SIG-M5 (cell line): ENCODE measurements at places on chromosomes 11 and 22.

DNA sequence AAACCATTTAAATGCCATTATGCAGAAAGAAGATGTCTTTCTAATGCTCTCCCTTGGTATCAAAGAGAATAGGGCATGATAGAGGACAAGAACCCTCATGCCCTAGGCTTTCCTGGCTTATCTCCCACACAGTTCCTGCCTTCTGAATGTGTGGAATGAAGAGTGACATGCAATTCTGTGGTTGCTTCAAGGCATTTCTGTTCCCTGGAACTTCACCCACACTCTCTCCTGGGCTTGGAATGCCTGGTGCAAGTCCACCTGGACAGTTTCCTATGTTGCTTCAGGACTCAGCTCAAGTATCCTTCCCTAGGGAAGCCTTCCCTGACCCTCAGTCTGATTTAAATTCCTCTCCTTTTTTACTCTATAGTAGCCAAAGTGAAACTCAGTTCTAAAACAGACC lies 53.8 kb upstream of the DRD2 start:
- no peak for DNase-seq

GRCh38 chr22:26601726-26602125 lies 11.8 kb upstream of the TPST2 start:
- no peak for DNase-seq

GRCh38 chr11:72589802-72590761 lies 84.1 kb downstream of the PDE2A start:
- DNase-seq: no peak

GRCh38 chr11:96373826-96374225 lies 15.9 kb downstream of the CCDC82 start:
- DNase-seq: no peak

- DNase-seq: no peak
Measured at GRCh38 chr11:27971171-27971570, 136.8 kb downstream of the KIF18A start.

GRCh38 chr22:38872831-38873248 lies 824 bp upstream of the CBX6 start:
- no peak for DNase-seq

DNA sequence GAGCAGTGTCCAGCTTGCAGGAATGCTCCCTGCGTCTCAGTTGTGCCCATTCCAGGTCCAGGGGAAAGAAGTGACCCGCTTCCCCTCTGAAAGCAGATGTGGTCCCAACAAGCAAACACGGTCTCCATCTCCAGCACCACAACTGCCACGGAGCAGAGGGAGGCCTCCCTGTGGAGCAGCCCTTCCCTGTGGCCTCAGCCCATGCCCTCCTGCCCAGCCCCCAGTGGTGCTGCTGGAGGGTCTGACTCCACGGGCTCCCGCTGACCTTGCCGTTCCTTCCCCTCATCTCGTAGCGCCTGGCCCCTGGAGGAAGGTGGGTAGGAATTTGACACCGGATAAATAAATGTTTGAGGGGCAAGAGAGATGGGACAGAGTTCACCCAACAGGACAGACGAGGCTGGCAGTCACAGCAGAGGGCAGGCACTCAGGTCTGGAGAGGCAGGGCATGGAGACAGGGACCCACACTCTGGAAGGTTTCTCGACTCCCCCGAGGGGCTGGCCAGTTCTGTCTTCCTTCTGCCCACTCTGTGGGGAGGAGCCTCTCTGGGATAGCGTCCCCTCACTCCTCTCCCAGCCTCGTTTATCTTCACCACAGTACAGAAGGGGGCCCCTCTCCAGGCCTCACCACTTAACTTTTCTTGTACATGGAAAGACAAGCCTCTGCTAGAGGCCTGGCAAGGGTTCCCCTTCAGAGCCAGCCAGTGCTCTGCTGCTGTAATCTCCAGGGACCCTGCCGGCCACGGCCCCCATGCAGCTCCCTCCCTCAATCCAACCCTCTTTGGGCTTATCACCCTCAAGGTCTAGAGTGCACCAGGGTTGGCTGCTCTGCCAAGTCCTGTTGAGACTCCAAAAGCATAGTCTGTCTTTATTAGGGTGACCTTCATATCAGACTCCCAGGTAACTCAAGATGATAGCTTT lies 7.5 kb upstream of the ST3GAL4 start:
- no peak for DNase-seq

- no peak for DNase-seq
Measured at GRCh38 chr22:46801826-46802607, 39.6 kb downstream of the TBC1D22A start.

DNA sequence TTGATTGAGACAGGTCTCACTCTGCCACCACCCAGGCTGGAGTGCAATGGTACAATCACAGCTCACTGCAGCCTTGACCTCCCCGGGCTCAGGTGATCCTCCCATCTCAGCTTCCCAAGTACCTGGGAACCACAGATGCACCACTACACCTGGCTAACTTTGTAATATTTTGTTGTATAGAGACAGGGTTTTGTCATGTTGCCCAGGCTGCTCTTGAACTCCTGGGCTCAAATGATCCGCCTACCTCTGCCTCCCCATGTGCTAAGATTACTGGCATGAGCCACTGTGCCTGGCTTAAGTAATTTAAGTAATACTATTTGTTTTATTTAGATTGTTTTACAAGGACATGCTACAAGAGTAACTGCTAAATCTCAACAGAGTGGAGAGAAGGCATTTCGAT lies 33.5 kb downstream of the ZNF143 start:
- DNase-seq: no peak

DNA sequence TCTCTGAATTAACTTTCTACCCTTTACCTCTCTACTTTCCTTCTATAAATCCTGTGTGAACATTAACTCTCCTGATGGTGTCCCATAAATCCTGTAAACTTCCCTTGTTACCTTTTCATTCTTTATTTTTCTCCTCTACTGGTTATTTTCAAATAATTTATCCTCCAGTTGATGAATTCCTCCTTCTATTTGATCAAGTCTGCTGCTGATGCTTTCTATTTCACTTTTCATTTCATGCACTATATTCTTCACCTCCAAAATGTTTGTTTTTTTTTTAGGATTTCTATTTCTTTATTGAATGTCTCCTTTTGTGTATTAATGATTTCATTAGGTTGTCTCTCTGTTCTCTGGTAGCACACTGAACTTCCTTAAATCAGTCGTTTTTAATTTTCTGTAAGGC lies 68.6 kb downstream of the KCNQ1OT1 start:
- DNase-seq: no peak

GRCh38 chr11:66768818-66769217 lies 39.8 kb upstream of the SPTBN2 start:
- no peak for DNase-seq

DNA sequence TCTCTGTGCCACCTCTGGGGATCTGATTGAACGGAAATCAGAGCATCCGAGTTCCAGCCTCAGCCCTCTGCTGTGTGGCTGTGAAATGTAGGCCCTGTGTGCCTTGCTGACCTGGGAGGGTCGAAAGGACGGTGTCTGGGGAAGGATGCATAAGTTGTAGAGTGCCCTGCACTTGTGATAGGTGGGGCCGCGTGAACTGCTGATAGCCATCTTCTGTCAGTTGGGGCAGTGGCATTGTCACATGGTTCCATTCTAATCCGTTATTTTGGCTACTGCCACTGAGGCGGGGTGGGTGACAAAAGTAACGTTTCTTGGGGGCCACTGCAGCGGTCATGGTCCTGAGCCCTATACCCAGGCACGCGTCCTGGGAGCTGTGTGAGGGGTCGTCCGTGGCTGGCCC lies 63.4 kb downstream of the LRP5 start:
- DNase-seq: no peak

DNA sequence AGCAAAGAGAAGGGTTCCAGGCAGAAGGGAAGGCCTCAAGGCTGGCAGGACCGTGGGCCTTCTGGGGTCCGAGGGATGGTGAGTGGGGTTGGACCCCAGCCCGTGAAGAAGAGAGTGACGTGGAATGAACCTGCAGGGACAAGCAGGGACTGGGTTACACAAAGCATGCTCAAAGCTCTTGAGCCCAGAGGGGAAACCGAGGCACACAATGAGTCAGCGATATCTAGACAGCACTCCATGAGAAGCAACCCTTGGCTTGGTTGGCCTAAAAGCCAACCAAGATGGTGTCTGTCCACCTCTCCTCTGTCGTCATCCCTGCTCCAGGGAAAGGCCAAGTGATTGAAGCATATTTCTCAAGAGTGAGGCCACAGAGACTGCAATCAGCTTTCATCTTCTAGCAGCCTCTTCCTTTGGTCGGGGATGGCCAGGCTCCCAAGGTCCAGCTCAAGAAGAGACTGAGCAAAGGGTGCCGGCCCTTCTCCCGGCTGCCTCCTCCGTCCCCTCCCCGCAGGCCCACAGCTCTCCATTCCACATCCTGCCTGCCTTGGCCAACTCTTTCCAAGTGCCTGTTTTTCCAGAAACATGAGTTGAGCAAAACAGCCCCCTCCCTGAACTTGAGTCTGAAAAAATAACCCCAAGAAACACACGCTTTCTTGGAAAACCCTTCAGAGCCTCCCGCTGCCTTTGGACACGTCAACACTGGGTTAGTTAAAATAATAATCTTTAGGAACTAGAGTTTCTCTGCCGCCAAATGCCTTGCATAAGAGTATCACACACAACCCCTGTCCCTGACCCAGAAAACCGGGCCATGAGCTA lies 556.6 kb downstream of the MIAT start:
- no peak for DNase-seq

DNA sequence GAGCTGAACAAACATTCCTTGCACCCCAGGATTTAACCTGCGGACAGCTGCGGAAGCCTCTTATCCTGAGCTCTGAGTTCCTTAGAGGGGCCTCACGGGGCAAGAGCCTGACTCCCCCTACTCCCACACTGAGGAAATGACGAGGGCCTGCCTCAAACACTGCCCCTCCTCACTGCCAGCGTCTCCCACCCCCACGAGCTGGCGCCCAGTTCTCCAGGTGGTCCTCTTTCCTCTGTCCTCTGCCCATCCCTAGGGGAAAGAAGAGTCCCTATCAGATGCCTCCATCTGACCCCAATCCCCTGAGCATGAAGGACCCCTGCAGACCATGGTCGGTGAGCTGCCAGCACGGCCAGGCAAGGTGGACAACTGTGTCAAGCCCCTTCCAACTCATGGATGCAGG lies 14.3 kb downstream of the CHST1 start:
- no peak for DNase-seq

GRCh38 chr11:67541198-67541597 lies 18.0 kb upstream of the CABP2 start:
- no peak for DNase-seq

GRCh38 chr11:74634537-74634936 lies 42.2 kb downstream of the POLD3 start:
- DNase-seq: no peak

DNA sequence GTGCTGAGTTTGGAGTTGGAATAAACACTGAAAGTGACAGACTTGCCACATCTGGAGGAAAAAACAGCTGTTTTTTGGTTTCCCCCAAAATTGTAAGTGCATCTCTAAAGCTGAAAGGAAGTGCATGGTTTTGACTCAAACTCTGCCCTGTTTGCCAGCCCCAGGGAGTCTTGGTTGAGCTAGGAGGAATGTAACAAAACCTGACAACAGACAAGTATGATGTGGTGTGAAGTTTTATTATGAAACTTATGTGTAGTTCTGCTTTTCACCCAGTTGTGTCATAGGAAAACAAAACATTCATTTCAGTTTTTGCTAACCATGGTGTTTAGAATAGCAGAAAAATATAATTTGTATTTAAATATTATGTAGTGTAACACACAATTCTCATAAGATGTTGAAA lies 31.7 kb upstream of the PDE3B start:
- DNase-seq: peak; percentile 27

- no peak for DNase-seq
Measured at GRCh38 chr11:11427542-11427941, 74.5 kb upstream of the CSNK2A3 start.

GRCh38 chr11:96223083-96223482 lies 119.9 kb downstream of the MAML2 start:
- DNase-seq: no peak

GRCh38 chr11:11381471-11382105 lies 28.5 kb upstream of the CSNK2A3 start:
- DNase-seq: no peak

DNA sequence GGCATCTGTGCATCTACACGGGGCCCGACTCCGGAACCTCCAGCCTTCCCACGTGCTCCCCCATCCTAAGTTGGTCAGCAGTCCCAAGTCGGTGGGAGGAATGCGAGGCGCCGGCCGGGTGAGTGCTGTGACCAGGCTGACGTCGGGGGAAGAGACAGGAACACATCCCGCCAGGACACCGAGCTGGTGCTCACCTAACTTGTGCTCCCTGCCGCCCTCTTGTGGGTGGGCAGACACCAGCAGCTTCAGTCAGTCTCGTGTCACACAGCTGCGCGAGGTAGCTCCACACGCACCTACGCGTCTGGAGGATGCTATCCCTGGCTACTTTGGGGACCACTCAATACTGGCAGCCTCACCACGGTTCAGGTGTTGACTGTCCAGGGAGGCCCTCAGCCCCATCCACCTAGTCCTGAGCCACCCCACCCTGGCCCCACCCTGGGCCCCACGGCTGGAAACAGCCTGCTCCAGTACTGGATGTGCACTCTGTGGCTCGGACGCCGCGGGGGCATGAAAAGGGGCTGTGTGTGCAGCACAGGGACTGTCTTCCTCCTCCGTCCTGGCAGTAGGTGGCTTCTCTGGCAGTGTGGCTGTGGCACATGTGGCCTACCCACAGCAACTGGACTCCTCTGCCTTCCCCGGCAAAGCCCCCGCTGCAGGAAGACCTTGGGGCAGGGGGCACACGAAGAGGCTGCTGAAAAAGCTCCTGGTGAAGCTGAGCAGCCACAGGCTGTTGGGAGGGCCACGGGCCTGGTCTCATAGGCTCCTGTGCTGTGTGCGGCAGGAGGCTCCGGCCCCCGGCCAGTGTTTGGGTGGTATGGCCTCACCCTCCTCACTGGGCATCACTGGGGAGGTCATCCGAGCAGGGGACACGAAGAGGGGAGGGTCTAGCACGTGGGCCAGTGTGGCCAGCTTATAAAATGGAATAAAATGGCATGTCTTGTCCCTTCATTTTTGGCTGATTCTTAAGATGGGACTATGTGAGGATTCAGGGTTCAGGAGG lies 11.2 kb upstream of the BID start:
- no peak for DNase-seq

DNA sequence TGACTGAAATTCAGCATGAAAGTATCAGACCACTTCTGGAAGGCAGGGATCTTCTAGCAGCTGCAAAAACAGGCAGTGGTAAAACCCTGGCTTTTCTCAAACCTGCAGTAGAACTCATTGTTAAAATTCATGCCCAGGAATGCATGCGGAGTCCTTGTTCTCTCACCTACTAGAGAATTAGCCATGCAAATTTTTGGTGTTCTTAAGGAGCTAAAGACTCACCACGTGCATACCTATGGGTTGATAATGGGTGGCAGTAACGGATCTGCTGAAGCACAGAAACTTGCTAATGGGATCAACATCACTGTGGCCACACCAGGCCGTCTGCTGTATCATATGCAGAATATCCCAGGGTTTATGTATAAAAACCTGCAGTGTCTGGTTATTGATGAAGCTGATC lies 19.1 kb downstream of the ZBTB44 start:
- DNase-seq: no peak

- DNase-seq: no peak
Measured at GRCh38 chr11:19957294-19957943, 202.9 kb downstream of the DBX1 start.
